ENCODE measurements at places on chromosomes 12 and 14.

GRCh38 chr14:91270188-91270587 lies 25.7 kb upstream of the GPR68 start:
- DNase-seq: no peak

DNA sequence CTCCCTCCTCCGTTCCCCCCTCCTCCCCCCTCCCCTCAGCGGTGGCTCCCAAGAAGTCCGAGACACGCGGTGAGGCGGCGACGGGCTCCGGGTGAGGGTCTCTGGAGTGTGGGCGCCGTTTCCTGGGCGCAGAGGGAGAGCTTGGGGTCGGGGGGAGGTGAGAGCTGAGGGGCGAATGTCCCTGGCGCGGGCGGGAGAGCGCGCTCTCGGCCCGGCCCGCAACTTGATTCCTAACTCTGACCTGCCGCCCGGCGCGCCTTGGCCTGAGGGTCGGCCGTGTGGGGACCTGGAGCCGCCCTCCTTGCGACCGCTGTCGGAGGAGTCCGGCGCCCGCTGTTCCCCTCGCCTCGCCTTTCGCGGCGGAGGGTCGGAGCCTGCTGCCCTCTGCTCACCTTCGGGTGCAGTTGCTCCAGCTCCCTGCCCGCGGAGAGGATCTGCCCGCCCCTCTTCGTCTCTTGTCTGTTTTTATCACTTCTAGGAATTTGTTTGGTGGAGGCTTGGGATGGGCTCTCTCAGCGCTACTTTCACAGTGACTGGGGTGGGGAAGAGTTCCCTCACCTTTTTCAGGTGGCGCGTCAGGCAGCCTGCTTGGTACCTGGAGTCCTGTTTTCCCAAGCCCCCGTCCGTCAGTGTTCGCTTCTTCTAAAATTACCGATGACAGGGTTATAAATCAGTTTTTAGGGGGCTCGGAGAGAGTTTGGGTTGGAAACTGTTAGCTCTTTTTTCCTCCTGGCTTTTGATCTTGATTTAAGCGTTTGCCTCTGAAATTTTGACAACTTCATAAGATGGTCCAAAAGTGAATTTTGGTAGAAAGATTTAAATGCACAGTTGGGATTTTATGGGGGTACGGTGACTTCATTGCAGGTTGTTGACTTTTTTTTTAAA lies 495 bp downstream of the ADIPOR2 start:
- peak; percentile 49 for DNase-seq

DNA sequence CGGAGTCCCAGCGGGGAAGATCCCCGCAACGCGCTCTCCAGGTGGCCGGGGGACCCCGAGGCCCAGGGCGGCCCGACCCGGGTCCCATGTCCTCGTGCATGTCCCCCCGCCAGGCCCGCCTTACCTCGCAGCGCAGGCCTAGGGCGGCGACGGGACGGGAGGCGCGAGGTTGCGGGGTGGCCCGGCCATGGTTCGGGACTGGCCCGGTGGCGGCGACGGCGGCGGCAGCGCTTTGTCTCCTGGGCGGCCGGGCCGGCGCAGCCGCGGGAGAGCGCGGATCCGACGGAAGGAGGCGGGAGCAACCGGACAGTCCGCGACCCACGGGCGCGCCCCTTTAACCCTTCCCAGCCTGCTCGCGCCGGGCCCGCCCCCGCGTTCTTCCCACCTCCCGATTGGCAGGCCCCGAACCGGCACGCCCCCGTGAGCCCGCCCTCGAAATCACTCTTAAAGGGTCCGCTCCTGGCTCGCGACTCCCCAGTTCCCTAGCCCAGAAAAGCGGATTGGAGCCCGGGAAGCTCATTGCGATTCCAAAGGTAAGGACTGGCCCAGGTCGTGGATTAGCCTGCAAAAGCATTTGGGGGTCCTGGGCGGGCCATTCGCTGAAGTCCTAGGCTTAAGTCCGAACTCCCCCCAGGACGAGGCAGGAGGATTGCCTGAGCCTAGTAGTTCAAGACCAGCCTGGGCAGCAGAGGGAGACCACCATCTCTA lies at the start of gene PHETA1:
Gene PHETA1 (minus strand): TSS at position 308 of the 708 bp plus-strand sequence. CDS start 5,668 bp downstream, outside the sequence.
- peak; percentile 97 for DNase-seq

DNA sequence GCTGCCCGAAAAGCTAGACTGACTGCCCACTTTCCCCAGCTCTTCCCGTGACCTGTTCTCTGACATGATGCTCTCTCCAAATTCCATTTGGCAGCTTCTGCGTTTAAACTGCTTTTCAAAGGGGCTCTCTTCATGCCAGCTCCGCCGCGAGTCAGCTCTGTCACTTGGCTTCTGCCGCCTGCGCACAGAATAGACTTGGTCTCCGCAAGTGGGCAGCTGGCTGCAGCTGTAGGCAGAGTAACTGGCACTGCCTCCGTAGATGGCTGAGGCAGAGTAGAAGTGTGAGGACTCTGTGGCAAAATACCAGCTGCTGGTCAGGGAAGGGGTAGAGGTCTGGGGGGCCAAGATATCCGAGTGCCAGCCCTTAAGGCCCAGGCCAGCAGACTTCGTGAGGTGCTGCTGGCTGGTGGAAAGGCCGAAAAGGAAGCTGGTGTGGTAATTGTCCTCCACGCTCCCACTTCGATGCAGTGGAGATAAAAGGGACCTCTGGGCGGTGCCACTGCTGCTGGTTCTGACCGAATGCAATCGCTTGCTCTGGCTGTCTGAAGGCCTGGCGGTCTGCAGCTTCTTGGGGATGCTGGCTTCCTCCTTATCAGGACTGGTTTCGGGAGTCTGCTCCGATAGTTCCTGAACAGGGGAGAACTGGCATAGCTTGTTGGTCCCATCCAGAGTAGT lies 85.7 kb downstream of the DUSP16 start:
- no peak for DNase-seq

- DNase-seq: peak; percentile 99
Observed at GRCh38 chr14:103528587-103529382, at the start of gene TRMT61A. TRMT61A (plus strand) TSS chr14:103529196; CDS start chr14:103529979, 783 bp downstream.

DNA sequence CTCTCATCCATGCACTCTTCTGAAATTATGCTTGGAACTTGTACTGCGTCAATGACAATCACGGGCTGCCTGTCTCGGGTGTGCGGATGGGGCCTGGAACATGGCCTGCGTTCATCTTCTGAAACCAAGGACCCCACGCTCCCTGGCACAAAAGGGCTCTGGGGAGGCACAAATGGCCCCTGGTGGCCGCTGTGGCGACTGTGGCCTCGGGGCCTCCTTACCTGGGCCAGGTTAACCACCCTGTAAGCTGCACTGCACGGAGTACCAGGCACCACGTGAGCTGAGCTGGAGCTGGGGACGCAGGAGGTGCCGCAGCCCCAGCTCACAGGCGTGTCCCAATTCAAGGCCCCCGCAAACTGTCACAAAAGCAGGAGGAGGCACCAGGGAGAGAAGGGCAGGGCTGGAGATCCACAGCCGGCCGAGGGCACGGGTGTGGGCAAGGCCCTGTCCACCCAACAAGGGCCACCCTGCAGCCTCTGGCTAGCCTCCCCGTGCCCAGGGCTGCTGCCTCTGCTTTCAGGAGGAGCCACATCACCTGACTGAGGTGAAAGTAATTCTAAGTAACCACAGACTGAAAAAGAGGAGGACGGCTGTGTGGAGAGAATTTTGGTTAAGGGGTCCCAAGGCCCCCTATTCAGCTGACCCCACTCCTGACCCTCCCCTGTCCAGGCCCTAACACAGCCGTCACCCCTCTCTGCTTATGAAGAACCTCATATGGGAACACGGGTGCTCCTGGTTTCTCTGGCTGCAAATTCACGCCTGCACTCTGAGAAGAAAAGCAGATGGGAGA lies 61.1 kb upstream of the GALNT9 start:
- no peak for DNase-seq

- DNase-seq: peak; percentile 91
Observed at GRCh38 chr12:121536899-121537813, 43.7 kb downstream of the KDM2B start.

GRCh38 chr14:37436519-37436918 lies 158.5 kb downstream of the FOXA1 start:
- DNase-seq: no peak

DNA sequence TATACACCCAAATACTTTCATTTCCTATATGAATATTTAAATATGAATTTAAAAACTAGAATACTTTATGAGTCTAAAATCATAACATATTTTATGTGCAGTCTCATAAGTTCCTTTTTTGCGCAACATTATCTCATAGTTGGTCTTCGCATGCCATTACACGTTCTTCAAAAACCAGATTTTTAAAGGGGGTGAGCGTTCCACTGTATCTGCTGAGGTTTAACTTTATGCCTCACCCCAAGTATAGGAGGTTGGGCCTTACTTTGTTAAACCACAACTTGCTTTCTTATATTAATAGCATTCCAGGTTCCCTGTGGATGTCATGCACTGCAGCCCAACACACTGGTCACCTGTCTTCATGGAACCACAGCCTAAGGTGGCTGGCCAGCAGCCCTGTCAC lies 118.6 kb downstream of the APAF1 start:
- no peak for DNase-seq

DNA sequence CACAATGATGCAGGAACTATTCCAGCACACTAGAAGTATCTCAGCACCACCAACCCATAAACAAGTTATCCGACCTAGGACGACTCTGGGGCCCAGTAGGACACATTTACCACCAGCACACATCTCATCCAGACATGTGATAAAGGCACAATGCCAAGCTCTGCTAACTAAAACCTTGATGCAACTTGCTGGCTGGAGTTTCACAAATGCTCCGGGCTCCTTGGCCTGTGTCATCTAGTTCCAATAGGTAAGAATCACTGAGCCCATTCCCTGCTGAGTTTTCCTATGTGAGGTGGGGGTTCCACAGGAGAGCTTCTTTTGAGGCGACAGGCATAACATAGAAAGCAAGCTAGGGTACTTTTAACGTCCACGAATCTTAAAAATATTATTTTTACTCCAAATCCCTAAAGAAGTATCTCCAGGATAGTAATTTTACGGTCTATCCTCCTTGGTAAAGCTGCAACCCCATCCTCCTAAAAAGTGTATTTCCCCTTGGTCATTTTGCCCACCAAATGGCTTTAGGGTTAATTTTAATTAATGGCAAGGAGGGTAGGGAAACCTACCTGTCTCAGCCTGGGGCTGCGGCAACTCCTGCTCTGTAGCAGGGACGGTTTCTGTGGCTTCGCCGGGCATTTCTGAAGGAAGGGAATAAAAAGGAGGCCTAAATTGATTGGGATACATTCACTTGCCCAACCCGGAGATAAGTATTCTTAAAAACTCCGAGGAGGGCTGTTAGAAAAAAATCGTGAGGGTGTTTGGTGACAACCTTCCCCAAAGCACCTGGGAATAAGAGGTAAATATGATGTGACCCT lies 1.0 kb downstream of the NACA start:
- DNase-seq: peak; percentile 62

GRCh38 chr14:21748869-21749303 lies 75.3 kb upstream of the OR4E1 start:
- DNase-seq: peak; percentile 40

- no peak for DNase-seq
Observed at GRCh38 chr14:61516118-61516743, 179.1 kb upstream of the HIF1A start.

DNA sequence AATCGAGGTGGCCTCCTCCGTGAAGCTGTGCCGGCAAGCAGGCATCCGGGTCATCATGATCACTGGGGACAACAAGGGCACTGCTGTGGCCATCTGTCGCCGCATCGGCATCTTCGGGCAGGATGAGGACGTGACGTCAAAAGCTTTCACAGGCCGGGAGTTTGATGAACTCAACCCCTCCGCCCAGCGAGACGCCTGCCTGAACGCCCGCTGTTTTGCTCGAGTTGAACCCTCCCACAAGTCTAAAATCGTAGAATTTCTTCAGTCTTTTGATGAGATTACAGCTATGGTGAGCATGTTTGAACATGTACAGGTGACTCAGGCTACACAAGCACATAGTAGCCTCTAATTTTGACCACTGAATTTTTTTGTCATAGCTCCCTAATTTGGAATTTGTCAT lies 59.7 kb downstream of the ATP2A2 start:
- DNase-seq: no peak

GRCh38 chr12:27331927-27332324 lies 710 bp upstream of the BMAL2 start:
- DNase-seq: peak; percentile 27

GRCh38 chr14:58725226-58725625 lies 87.5 kb downstream of the DACT1 start:
- no peak for DNase-seq

DNA sequence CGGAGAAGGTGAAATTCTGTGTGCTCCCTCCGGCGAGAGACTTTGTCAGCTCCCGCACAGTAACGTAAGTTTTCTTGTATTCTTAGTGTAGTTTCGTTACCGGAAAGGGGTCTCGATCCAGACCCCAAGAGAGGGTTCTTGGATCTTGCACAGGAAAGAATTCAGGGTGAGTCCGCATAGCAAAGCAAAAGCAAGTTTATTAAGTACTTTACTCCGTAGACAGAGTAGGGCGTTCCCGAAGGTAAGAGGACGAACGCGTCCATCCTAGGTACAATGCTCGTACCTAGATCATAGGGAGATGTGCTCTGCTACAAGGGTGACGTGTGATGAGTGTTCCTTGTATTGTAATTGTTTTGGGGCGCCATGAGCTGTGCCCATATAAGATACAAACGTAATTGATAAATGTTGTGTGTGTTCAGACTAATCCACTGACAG lies 293 bp downstream of the IFI27L1 start:
- no peak for DNase-seq

GRCh38 chr14:102212845-102213244 lies 73.1 kb downstream of the WDR20 start:
- DNase-seq: no peak

All from AG08396 (cell line).